ENCODE measurements at places on chromosomes 3 and 15. TPM values are rescaled to one million over a fixed set of nuclear protein-coding genes. Genes with fewer than 3 reads are reported as not detected.
A peak's percentile ranks its signal among the peaks of the same experiment; 100 is the strongest.

GRCh38 chr3:145094355-145094941 is 1066.5 kb downstream of the PLOD2 start:
- no peak for DNase-seq

DNA sequence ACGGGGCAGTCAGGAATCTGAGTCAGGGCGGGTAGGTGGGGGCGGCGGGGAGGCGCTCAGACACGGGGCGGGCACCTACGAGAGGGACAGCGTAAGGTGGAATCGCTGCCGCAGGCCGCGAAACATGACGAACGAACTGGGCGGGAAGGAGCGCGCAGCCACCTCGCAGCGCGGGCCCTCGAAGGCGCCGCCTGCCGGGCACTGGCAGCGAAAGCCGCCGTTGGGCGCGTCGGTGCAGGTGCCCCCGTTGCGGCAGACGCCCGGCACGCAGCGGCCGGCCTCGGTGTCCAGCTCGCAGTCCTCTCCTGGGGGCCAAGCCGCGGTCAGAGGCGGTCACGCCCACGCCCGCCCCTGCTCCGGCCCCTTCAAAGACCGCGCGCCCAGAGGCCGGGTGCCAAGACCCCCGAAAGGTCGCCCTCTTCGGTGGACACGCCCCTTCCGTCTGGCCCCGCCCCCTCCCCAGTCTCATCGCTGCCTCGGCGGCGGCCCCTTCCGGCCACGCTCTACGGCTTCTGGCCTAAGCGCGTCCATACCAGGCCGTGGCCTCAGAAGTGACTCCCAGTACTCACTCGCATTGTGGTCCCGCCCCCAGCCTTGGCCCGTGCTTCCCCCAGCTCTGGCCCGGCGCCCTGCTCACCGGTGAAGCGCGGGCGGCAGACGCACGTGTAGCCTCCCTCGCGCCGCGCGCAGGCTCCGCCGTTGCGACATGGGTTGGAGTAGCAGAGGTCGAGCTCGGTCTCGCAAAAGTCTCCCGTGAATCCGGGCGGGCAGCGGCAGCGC is 6.4 kb downstream of the CELSR3 start:
- DNase-seq = peak; percentile 88

GRCh38 chr15:62249501-62249900 is 84.4 kb upstream of the C2CD4B start:
- DNase-seq = no peak

LRRC3B gene
- total RNA-seq = not detected

CHRFAM7A gene
- total RNA-seq = 0.55 TPM
